Muscle of back (tissue), 13 donors: ENCODE measurements at places on chromosomes 1 and 21. TPM values are rescaled to one million over a fixed set of nuclear protein-coding genes. Genes with fewer than 3 reads are reported as not detected.

DNA sequence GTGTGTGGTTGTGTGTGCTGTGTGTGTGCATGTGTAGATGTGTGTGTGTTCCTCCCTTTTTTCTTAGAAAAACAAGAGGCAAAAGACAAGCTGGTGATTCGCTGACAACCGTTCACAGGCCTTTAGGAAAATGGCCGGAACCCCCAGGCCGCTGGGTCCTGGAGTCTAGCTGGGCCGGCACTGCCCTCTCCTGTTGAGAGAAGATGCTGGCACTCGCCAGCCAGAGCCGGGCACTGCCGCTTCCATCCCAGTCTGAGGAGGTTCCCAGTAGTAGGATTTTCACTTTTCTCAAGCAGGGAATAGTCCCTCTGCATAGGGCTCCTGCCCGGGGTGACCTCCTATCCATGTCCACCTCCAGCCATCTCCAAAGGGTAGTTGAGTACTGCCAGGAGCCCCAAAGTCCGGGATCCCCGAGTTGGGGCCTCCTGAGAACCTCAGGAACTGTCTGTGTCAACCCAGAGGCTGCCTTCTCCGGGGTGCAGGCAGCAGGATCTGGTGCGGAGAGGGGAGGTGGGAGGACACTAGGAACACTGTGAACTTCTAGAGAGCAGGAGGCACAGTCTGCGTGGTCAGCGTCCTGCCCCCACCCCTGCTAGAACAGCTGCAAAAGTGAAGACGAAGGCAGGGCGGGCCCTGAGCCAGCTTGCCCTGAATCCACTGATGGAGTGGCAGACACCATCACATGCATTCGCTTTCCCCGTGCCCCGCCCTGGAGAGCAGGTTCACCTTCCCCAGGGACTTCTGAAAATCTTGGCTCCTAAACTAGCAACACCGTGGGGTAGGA lies 44.1 kb upstream of the ARHGEF16 start:
- DNase-seq = peak; percentile 49

GRCh38 chr1:193189442-193190095 lies 3.2 kb upstream of the B3GALT2 start:
- DNase-seq = no peak

GRCh38 chr1:167698313-167698712 lies 23.5 kb upstream of the MPZL1 start:
- no peak for DNase-seq

GRCh38 chr1:82927753-82928152 lies 1071.2 kb downstream of the TTLL7 start:
- no peak for DNase-seq

GRCh38 chr1:113983826-113984225 lies 4.6 kb downstream of the OLFML3 start:
- DNase-seq = no peak

- no peak for DNase-seq
Observed at GRCh38 chr1:200311256-200311655, 98.6 kb downstream of the ZNF281 start.

GRCh38 chr1:224496826-224497225 lies 62.2 kb upstream of the WDR26 start:
- no peak for DNase-seq

- DNase-seq = no peak
Observed at GRCh38 chr21:28473530-28474220, 519.0 kb downstream of the LTN1 start.

GRCh38 chr1:161733526-161733925 lies 12.2 kb downstream of the FCRLB start:
- no peak for DNase-seq

GRCh38 chr1:83090195-83090594 lies 908.7 kb downstream of the TTLL7 start:
- no peak for DNase-seq

DNA sequence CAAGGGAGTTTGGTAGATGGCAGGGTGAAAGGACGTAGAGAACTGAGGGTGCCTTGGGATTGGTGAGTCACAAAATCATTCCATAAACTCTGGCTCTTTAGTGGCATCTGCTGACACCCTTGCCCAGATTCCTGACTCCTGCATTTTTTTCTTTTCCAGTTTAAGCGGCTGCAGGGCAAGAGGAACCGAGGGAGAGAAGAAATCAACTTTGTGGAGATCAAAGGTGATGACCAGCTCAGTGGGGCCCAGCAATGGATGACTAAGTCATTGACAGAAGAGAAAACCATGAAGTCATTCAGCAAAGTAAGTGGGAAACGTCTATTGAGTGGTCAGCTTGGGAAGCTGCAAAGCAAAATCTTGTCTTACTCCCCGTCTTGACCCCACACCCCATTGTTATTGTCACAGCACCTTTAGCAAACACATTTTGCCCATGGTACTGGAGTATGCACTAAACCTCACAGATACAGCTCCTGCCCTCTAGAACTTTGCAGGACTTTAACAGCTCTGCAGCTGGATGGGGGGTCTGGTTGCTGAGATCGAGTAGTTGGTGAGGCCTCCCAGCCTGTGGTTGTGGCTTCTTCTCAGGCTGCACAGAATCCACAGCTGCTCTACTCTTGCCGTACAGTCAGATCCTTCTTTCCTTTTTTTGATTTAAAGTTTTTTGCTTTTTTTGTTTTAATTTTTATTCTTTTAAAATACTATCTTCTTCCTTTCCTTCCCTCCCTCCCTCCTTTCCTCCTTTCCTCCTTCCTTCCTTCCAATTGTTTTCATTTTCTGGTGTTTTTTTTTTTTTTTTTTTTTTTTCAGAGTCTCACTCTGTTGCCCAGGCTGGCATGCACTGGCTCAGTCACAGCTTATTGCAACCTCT lies 21.9 kb downstream of the SH2D2A start:
- DNase-seq = no peak

GRCh38 chr1:174225499-174226204 lies 66.3 kb downstream of the RABGAP1L start:
- DNase-seq = no peak

DNA sequence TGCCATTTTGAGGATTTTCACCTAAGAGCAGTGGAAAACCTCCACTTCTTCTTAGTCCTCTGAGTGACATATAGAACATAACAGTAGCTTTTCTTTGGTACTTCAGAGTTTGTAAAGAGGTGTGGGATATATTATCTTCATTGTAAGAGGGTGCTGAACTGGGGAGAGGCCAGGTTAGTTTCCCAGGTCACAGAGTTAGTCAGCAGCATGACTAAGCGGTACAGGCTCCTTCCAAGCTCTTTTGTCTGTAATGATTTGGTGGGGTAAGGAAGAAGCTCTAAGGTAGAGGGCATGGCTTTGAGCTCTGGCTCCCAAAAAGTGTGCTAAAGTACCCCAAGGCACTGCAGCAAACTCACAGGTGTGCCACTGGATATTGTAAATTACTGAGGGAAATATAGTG lies 325.0 kb upstream of the PLXNA2 start:
- DNase-seq = no peak

DNA sequence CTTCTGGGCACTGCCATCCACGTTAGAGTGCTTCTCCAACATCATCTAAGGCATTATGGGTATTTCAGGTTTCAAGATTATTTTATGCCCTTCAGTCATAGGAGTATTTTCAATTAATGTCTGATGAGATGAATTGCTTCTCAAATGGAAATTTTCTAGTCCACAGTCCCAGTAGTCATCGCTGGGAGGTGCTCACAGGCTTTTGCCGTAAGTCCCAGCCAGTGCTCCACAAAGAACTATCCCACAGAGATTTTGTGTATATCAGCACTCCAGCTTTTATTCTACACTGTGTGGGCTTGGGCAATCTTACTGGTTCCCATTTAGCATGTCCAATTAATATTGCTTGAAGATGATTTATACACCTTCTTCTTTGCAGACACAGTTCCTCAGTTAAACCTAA lies 61.0 kb downstream of the SMYD2 start:
- no peak for DNase-seq

Gene CLCA4
- not detected for polyA plus RNA-seq

Gene VCAM1
- polyA plus RNA-seq = 15.0 TPM

Gene C1orf167
- 9.5 TPM for polyA plus RNA-seq

Gene TSPAN1
- polyA plus RNA-seq = 0.32 TPM

Gene PYHIN1
- polyA plus RNA-seq = 0.77 TPM

Gene ADGRL4
- 19.7 TPM for polyA plus RNA-seq

Gene CD84
- polyA plus RNA-seq = 1.1 TPM

Gene SMCP
- polyA plus RNA-seq = not detected

Gene MATN1
- polyA plus RNA-seq = 1.2 TPM
